Endodermal cell (in vitro differentiated cells): ENCODE measurements at places on chromosomes 16 and 17. TPM values are rescaled to one million over a fixed set of nuclear protein-coding genes. Genes with fewer than 3 reads are reported as not detected.

Gene TBC1D3G
- not detected in 2 replicates for total RNA-seq

Gene CLUH
- 60.6 and 61.8 TPM in 2 replicates for total RNA-seq

Gene AARSD1
- 46.4 and 50.9 TPM in 2 replicates for total RNA-seq

Gene MEIOB
- total RNA-seq, result 0.21 TPM in 1 of 3 replicates, not detected in the others

Gene SHISA9
- 4.4 to 7.4 TPM (median 5.2 TPM) in 3 replicates for total RNA-seq

Gene NPIPA7
- 7.8 to 13.5 TPM (median 9.7 TPM) in 3 replicates for total RNA-seq

Gene UBALD2
- 46.0 to 52.7 TPM (median 46.4 TPM) in 3 replicates for total RNA-seq

Gene KRT36
- not detected in 3 replicates for total RNA-seq

Gene GPR179
- 0.16 TPM in 1 of 2 replicates, not detected in the other for total RNA-seq

Gene RND2
- 55.5 and 56.2 TPM in 2 replicates for total RNA-seq

Gene GRB7
- 73.9 to 83.0 TPM (median 74.3 TPM) in 3 replicates for total RNA-seq

Gene CCL2
- total RNA-seq, result 23.8 and 24.7 TPM in 2 replicates

Gene SCN4A
- total RNA-seq, result 2.8 to 4.4 TPM (median 4.4 TPM) in 3 replicates

Gene DPEP3
- total RNA-seq, result 3.2 to 3.6 TPM (median 3.5 TPM) in 3 replicates

Gene CCL1
- total RNA-seq, result not detected in 2 replicates

Gene DHRS7C
- not detected in 3 replicates for total RNA-seq

Gene SPATA22
- not detected in 2 replicates for total RNA-seq

Gene NKD1
- total RNA-seq, result 6.7 and 9.5 TPM in 2 replicates

Gene NFATC2IP
- 43.5 to 69.7 TPM (median 63.7 TPM) in 3 replicates for total RNA-seq

Gene LITAFD
- not detected in 2 replicates for total RNA-seq

Gene IL32
- total RNA-seq, result 1.4 to 2.4 TPM (median 2.0 TPM) in 3 replicates

Gene KRTAP16-1
- not detected in 2 replicates for total RNA-seq

Gene AURKB
- 90.5 and 91.9 TPM in 2 replicates for total RNA-seq

Gene CMTM4
- 59.3 and 68.2 TPM in 2 replicates for total RNA-seq

Gene TOM1L1
- total RNA-seq, result 49.9 and 54.9 TPM in 2 replicates

Gene CRYBA1
- not detected in 2 replicates for total RNA-seq

Gene EFCAB5
- not detected in 3 replicates for total RNA-seq

Gene KCNH6
- 0.75 and 0.79 TPM in 2 replicates for total RNA-seq

Gene ACSF3
- 19.8 to 38.5 TPM (median 35.5 TPM) in 3 replicates for total RNA-seq

Gene ARHGDIG
- 6.8 to 23.1 TPM (median 6.8 TPM) in 3 replicates for total RNA-seq

Gene METTL22
- total RNA-seq, result 63.9 to 88.7 TPM (median 70.5 TPM) in 3 replicates

Gene STH
- total RNA-seq, result not detected in 3 replicates

Gene TEKT1
- not detected in 2 replicates for total RNA-seq

Gene SLFN13
- total RNA-seq, result 19.1 and 27.4 TPM in 2 replicates

Gene ACSM2A
- total RNA-seq, result not detected in 2 replicates

Gene RDM1
- 11.5 to 21.4 TPM (median 14.2 TPM) in 3 replicates for total RNA-seq

Gene NOD2
- 0.07 and 0.33 TPM in 2 replicates for total RNA-seq

Gene GNAO1
- total RNA-seq, result 2.7 to 3.9 TPM (median 2.8 TPM) in 3 replicates

Gene ERN1
- total RNA-seq, result 10.2 to 17.3 TPM (median 13.7 TPM) in 3 replicates
